CD4-positive, alpha-beta T cell treated with Interleukin-6 at 100 ng/mL for 8 hours (primary cell): ENCODE measurements at places on chromosomes 5 and 9.

- no peak for DNase-seq
Measured at GRCh38 chr9:106883030-106883429, 20.1 kb downstream of the ZNF462 start.

- DNase-seq = no peak
Measured at GRCh38 chr5:109247986-109248385, 161.8 kb downstream of the PJA2 start.

DNA sequence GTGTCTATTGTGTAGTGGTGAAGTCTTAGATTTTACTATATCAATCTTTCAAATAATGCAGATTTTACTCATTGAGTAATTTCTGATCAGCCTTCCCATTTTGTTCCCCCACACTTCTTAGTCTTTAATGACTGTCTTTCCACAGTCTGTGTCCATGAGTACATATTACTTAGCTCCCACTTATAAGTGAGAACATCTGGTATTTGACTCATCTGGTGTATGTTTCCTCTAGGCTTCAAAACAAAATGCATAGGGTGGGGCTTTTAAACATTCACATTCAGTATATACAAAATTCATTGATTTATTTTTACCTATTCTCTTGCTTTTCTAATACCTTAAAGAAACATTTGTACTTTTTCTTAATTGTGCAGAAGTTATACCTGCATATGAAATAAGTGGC, 513.0 kb downstream of the MTRR start:
- DNase-seq = no peak

DNA sequence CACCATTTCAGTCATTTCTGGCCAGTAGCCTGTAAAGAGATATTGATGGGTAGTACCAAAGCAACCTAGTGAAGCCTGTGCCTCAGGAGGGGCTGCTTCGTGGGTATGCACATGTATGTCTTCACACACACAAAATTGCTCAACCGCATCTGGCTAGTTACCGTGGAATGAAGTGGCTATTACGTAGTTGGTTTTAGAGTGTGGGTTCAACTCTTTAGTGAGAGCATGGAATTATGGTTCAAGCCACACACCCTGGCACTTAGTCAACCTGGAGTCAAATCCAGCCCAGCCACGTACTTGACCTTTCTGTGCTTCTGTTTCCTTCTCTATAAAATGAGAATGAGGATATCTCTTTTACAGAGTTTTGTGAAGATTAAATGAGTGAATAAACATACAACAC, 174.9 kb downstream of the TTC39B start:
- no peak for DNase-seq

GRCh38 chr5:109944461-109944860, 254.7 kb downstream of the MAN2A1 start:
- no peak for DNase-seq

DNA sequence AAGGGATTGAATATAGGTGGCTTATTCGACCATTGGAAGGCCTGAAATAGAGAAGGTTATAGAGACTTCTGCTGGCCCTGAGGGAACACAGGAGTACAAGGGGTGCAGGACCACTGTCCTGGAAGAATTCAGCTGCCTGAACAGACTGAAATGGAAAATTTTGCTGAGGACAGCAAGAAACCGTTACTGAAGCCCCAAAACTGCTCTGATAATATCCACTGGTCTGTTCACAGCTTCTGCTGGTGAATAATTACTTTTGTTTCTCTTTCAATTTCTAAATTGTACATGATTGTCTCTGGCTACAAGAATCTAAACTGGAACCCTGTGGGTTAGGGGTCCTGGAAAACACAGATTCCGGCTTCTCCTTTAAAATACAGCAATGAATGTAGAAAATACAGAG, 218.5 kb upstream of the CDH12 start:
- DNase-seq = no peak

DNA sequence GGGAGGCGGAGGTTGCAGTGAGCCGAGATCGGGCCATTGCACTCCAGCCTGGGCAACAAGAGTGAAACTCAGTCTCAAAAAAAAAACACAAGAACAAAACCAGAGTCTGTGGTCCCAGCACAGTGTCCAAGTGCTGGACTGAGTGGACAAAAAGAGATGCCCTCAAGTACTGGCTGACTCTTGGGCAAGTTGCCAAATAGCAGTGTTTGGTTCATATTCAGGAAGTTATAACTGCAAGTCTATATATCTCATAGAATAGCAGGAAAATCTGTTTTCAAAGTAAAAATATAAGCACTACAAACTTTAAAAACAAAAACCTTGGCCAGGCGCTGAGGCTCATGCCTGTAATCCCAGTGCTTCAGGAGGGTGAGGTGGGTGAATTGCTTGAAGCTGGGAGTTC, 7.3 kb downstream of the HABP4 start:
- no peak for DNase-seq

DNA sequence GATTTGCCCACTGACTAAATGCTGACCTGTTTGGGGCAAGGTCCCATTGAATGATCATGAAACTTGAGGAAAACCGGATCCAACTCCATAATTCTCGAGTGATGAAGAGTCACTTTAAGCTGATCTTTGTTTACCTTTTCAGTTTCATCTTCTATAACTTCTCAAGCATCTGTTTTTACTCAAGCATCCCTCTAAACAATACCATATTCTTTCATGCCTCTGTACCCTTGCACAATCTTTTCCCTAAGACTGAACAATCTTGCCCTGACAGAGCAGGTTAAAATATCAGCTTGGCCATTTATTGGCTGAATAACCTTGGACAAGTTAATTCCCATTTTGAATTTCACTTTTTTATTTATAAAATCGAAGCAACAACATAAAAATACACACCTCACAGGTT, 39.8 kb downstream of the TYRP1 start:
- no peak for DNase-seq

GRCh38 chr5:121758615-121759014, 93.1 kb upstream of the FTMT start:
- no peak for DNase-seq

DNA sequence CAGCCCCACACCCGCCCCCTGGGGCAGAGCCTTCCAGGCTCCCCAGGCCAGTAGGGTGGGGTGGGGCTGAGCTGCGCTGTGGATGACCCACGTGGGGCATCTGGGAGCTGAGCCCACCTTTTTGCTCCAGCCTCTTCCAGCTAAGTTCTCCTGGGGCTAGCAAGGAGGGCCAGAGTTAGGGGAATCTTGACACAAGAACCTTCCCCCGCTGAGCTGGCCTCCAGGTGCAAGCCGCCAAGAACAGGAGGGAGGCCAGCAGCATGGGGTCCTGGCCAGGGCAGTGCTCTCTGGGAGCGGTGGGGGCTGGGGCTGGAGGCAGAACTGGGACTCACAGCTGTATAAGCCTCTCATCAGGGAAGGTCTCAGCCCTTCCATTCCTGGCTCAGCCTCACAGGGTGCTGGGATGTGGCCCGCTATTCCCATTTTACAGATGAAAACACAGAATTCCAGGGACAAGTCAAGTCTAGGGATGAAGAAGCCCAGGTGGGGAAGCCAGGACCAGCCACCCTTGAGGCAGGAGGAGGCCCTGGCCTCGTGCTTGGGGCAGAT, 21.5 kb downstream of the SARDH start:
- DNase-seq = no peak

DNA sequence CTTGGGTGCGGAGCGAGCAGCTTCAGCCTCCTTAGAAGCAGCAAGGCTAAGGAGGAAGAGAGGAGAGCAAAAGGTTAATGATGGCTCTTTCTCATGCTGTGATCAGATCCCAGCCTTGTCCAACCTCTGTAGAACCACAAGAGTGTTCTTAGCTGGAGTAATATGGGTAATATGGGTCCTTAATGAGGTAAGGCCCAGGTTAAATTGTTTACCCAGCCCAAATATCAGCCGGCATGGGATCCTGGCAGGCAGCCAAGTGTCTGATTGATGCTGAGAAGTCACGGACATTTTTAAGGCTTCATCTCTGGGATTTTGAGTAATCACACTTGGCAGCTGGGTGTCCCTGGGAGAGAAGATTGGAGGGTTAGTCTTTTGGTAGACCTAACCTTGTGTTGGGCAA, 32.3 kb downstream of the GLRA1 start:
- DNase-seq = no peak

GRCh38 chr9:3629495-3629894, 103.7 kb upstream of the RFX3 start:
- DNase-seq = no peak

DNA sequence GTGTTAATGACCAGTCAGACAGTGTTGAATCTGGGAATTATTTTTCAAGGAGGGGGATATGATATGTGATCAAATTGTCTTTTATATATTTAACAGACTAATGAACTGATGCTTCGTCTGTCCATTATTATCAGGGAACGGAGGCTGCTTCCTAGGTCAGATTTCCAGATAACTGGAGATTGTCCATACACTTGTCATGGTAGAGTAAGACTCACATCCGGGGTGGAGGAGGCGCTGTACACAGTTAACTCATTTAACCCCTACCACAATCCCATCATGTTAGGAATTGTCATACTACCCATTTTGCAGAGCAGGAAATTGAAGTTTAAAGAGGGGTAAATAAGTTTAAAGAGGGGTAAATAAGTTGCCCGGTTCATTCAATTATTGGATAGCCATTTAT, 55.9 kb downstream of the ARHGAP26 start:
- DNase-seq = no peak

- no peak for DNase-seq
Measured at GRCh38 chr5:149540089-149540488, 11.2 kb downstream of the CSNK1A1 start.

GRCh38 chr5:150175536-150175935, 9.0 kb downstream of the CDX1 start:
- no peak for DNase-seq

DNA sequence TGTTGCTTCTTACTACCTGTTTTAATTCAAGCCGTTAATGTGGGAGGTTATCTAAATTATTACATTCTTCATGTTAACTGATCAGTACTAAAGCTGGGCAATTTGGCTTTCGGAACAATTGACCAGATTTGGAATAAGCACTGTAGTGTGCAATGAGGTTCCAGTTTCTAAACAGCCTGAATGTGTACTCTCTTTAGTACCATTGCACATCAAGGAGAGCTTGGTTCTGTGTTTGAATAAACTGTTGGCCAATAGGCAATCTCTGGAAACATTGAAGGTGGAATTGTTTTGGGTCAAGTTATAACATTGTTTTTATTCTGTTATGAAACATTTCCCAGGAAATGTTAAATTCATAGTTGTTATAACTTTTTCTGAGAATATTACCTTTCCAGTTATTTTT, 105.2 kb downstream of the PBX3 start:
- DNase-seq = no peak

DNA sequence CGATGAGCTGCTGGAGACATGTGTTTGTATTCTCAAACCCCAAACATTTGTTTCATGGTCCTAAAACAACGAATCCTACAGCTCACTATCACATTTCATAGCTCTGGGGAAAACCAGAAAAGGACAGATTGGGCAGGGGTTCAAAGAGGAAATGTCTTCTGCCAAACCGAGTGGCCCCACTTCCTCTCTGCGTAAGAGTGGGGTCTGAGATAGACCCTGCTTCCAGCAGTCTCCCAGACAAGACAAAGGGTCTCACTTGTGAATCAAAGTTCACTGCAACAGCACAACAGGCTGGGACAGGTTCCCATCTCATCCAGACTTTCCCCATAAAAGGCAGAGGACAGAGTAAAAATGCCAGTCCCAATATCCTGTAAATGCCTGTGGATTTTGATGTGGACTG, 276.2 kb upstream of the SLC24A2 start:
- no peak for DNase-seq

- no peak for DNase-seq
Measured at GRCh38 chr5:150082374-150082773, 4.0 kb downstream of the CSF1R start.

GRCh38 chr5:162248107-162248713, 180.6 kb downstream of the GABRG2 start:
- DNase-seq = no peak

- no peak for DNase-seq
Measured at GRCh38 chr5:179079165-179079987, 19.2 kb downstream of the ZNF354C start.

DNA sequence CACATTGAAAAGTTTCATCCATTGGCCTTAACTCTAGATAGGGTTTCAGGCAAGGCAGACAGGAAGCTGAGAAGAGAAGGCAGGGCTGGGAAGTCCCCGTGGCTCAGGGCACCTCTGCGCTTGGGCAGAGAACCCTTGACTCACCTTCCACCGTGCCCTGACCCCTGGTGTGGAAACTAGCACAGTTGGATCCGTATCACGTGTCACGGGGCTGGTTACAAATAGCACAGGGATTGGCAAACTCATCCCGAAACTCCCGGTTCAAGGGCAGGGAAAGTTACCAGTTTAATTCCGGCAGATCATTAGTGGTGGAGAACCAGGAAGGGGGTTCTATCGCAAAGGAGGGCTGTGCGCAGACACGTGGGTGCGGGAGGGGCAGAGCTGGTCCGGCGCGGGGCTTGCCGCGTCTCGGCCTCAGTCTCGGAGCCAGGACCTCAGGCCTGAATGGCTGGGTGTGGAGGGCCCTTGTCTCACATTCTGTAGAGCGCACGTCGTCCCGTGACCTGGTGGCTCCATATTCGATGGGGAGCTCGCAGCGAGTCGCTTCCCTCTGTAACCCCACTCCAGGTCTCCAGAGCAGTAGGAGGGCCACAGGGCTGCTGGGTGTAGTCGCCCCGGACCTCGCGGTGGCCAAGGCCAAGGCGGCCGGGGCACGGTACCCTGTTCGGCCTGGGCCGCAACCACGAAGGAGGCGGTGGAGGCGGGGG, 771 bp upstream of the TMEM171 start:
- DNase-seq = no peak

- no peak for DNase-seq
Measured at GRCh38 chr9:121628401-121628800, 23.0 kb upstream of the DAB2IP start.

GRCh38 chr5:74576941-74577456, 63.5 kb downstream of the ENC1 start:
- DNase-seq = peak; percentile 44

- DNase-seq = no peak
Measured at GRCh38 chr5:179417696-179418095, 72.4 kb upstream of the ADAMTS2 start.

DNA sequence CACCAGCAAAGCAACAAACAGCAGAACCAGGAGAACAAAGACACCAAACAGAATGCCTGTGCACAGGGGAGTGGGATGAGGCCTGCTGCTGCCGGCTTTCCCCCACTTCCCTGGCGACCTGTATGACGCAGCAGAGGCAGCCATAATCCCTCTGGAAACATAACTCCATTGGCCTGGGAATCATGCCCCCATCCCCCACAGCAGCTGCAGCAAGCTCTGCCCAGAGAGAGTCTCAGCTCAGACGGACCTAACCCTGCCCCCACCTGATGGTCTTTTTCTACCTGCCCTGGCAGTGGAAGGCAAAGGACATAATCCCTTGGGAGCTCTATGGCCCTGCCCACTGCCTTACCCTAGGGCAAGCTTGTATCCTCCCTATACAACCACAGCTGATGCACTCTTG, 81.8 kb upstream of the FANCC start:
- DNase-seq = no peak

GRCh38 chr5:132758451-132758850, 11.2 kb downstream of the CCNI2 start:
- DNase-seq = no peak

- no peak for DNase-seq
Measured at GRCh38 chr5:103295424-103295823, 36.9 kb downstream of the MACIR start.
